ENCODE measurements at places on chromosomes 12 and 14.

DNA sequence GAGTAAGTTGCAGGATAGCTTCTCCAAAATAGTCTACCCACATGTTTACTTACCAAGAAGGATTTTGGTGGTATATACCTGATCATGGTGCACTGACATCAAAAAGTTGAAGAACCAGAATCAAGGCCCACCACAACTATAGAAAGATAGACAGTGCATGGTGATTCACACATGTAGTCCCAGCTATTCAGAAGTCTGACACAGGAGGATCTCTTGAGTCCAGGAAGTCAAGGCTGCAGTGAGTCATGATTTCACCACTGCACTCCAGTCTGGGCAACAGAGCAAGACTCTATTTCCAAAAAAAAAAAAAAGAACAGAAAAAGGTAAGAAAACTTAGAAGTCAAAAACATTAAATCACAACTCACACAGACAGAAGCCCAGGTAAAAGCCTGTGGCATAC lies 422.2 kb upstream of the FOXG1 start:
- DNase-seq, result no peak

DNA sequence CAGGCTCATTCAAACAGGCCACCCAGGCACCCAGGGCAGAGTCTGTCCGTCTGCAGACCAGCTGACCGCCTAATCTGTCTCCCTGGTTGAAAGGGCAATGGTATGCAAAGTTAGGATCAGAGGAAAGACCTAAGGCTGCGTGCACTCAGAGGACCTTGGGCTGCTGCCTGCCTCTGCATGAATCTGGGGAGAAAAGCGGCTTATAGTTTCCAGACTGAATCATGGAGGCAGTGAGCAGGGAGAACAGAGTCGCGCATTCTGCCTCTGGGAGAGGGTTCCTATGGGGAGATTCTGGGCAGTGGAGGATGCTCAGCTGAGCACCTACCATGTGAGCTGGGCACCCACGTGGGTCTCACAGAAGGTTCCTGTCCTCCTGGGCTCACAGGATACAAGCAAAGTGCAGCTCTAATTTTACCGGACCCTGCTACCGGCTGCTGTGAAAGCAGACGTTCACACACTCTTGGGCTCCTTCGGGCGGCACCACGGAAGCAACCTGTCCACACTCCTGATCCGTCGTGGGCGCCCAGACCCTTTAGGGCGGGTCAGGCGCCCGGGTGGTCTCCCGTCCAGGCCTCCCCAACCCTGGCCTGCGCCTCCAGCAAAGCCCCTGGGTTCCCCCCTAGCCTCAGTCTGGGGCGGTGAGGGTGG lies 772 bp downstream of the SCARB1 start:
- DNase-seq, result peak; percentile 40

DNA sequence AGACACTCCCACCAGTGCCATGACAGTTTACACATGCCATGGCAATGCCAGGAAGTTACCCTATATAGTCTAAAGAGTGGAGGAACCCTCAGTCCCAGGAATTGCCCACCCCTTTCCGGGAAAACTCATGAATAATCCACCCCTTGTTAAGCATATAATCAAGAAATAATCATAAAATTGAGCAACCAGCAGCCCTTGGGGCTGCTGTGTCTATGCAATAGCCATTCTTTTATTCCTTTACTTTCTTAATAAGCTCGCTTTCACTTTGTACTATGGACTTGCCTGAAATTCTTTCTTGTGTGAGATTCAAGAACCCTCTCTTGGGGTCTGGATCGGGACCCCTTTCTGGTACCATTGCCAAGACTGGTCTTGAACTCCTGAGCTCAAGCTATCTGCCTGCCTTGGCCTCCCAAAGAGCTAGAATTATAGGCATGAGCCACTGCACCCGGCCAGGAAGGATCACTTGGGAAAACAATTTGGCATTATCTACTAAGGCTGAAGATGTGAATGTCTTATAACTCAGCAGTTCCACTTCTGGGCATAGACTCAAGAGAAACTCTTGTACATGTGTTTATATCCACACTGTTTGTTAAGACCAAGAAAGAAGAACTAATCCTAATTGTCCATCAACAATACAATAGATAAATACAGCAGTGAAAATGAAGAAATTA lies 35.9 kb upstream of the CEP83 start:
- no peak for DNase-seq

DNA sequence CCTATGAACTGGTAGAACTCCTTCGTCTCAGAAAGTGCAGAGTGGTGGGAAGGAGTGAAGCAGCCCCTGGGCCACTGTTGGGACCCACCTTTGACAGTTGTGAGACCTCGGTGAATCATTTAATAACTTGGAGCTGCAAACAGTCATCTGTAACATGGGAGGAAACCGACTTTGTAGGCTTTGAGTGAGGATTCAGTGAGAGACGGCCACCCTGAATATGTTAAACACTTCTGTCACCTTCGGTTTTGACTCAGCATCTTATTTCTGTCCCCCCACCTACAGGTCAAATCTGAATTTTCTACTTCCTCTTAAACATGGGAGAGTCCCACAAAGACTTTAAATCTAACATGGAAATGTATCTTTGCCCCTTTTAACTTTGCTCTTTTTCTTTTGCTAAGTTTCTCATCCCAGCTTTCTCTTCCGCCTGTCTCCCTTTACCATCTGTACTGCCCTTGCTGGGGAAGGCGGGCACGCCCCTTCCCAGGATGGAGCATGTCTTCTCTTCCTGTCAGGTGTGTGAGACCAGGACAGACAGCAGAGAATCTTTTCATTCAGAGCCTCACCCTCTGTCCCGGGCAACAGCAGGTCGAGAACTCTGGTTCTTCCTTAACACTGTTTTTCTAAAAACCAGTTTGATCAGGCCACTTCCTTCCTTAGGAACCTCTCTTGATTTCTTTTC lies 37.1 kb downstream of the ZC3H14 start:
- DNase-seq, result peak; percentile 51

GRCh38 chr12:124393414-124393790 lies 98.5 kb downstream of the RFLNA start:
- DNase-seq, result no peak

DNA sequence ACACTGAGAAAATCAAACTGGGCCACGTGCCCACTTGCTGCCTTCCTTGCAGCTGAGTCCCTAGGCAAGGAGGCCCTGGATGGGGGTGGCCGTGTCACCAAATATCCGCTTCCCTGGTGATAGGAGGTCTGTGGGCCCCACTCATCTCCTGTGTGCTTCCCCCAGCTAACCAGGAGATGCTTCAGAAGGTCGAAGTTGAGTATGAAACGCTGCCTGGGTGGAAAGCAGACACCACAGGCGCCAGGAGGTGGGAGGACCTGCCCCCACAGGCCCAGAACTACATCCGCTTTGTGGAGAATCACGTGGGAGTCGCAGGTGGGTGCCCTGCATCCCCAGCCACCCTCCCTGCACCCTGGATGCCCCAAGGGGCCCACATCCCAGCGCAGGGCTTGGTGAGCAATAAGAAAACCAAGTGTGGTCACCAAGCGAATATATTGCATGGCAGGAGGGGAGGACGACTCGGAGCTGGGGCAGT lies 6.8 kb upstream of the SIVA1 start:
- peak; percentile 32 for DNase-seq
